ENCODE measurements at places on chromosomes 6 and 20.

DNA sequence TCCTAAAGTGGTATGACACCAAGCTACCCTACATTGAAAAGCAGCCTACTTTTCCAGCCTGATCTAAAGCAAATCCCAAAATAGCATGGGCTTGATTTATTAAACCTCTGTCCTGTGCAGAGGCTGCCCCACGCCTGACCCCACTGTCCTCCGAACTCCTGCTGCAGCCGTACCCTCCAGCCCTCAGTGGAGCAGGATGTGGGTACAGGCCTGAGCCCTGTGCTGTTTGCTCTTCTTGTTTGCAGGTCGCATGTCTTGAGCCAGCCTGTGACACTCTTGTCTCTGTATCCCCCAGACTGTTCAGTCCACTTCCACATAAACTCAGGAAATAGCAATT is 61.2 kb downstream of the RPP40 start:
- DNase-seq = no peak

DNA sequence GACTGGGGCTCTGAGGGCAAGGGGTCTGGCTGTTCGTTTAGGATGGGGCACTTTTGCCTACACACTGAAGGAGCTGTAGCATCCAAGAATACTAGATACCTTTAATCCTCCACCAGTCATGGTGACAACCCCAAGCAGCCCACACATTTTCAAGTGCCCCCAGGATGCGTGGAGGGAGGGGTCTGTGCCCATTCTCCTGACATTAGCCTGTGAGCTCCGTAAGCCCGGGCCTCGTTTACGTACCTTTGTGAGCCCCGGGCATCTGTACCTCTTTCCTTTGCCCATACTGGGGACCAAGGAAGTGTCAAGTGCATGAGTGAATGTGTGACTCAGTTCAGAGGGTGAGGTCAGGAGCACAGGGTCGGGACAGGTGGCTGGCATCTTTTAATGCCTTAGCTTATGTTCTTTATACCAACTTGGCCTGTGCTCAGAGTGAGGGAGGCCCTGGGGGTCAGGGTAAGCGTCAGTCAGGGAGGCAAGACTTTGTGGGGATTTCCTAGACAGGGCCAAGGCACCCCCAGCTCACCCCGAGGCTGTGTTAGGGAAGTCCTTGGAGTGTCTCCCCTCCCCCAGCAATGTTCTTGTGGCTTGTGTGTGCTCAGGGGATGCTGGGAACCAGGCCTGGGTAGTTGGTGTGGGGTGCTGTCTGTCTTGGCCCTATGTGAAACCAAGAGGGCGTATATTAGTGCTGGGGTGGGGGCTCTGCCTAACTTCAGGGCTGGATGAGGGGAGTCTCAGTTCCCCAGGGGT is 12.9 kb downstream of the VEGFA start:
- no peak for DNase-seq

DNA sequence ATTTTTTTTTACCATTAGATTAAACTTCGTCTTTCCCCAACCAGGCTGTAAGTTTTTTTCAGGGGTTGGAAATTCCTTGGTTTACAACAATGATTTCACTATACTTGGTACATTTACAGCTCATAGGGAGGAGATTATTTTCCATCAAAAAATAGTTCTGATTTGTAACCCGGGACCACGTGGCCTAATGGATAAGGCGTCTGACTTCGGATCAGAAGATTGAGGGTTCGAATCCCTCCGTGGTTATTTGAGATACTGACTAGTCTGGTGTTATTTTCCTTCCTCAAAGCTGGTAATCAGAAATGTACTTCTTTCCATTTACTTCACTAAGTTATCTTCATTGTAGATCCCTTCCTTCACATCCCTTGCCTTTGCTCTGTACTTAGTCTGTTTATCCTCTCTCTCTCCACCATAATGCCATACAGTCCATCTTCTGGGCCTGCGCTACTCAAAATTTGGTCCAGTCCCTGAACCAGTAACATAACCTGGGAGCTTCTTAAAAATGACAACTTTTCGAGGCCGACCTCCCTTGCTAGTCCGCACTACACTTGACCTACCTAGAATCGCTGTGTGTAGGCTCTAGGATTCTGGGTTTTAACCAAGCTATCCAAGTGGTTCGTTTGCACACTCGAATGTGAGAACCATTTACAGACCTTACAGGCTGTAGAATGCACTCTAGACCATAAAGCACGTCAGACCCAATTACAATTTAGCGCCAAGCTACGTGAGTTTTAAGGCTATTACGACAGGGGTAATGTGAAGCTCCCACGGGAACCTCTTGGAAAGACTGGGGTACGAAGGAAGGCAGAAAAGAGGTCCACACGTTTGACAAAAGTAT is 42.1 kb upstream of the BTN3A2 start:
- peak; percentile 97 for DNase-seq

GRCh38 chr6:20464041-20464440 is 62.4 kb downstream of the E2F3 start:
- no peak for DNase-seq

- no peak for DNase-seq
These were observed 5.3 kb upstream of the PM20D2 start for GRCh38 chr6:89140347-89141156.

DNA sequence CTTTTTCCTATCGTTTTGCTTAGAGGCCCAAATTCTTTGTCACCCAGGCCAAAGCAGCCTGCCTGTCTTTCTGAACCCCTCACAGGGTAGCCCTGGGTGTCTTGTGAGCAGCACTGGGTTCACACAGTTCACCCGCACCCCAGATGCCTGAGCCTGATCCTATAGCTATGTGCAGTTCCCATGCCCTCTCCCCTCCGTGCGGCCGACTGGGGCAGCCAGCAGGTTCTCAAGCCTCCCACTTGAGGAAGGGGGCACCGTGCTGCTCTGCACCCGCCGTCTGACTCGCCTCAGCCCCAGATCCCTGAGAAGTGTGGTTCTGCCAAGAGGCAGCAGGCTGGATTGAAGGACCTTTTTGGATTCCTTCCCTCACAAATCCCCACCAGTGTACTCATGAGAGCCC is 89.0 kb downstream of the PSMB1 start:
- DNase-seq = no peak

- DNase-seq = no peak
These were observed 164.0 kb downstream of the GMDS start for GRCh38 chr6:2081155-2082138.

GRCh38 chr6:72798196-72798595 is 176.3 kb downstream of the KCNQ5 start:
- DNase-seq = peak; percentile 81

- no peak for DNase-seq
These were observed 740.1 kb downstream of the QKI start for GRCh38 chr6:164154588-164154987.

- DNase-seq = peak; percentile 92
These were observed 10.7 kb downstream of the SDC4 start for GRCh38 chr20:45337367-45338120.

DNA sequence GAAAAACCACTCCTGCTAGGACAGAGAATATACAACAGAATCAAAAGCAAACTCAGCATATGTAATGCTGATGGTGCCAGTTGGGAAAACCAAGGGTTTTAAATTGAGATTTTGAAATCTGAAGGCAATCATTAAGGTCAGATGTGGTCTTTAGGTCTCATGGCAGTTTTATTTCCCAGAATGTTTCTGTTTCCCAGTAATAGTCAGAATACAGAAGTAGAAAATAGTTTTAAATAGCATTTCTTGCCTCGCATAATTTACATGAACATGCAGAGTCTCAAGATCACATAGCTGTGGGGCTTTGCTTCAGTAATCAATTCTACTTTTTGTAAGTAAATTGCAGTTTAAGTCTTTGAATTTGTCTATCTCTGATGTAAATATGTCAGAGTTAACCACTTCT is 58.1 kb downstream of the RNF144B start:
- no peak for DNase-seq

DNA sequence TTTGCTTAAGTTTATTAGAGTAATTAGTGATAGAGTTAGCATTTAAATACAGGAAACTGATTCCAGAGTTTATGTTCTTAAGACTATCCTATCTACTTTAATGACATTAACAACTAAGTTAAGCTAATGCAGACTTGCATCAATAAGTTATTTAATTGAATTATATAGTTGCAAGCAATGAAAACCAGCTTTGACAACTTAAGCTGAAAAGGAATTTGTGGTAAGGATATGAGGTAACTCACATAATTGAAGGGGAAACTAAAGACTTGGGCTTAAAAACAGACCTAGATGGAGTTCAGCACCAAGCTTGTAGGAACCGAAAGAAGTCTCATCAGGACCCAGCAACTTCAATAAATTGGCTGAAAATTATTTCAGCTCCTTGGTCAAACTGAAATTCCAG is 222.3 kb downstream of the IBTK start:
- peak; percentile 32 for DNase-seq

DNA sequence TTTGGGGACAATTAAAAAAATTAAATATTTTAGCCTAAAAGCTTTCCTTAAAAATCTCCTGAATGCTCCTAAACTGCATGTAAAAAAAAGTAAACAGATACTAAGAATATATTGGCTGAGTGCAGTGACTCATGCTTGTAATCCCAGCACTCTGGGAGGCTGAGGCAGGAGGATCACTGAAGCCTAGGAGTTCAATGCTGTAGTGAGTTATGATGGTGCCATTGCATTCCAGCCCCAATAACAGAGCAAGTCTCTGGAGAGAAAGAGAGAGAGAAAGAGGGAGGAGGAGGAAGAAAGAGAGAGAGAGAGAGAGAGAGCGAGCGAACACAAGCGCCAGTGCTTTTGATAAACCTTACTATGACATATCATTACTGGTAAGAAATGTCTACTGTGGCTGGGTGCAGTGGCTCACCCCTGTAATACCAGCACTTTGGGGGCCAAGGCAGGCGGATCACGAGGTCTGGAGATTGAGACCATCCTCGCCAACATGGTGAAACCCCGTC is 58.8 kb downstream of the FKBP5 start:
- no peak for DNase-seq

GRCh38 chr20:63374504-63374903 is 13.4 kb upstream of the CHRNA4 start:
- no peak for DNase-seq

DNA sequence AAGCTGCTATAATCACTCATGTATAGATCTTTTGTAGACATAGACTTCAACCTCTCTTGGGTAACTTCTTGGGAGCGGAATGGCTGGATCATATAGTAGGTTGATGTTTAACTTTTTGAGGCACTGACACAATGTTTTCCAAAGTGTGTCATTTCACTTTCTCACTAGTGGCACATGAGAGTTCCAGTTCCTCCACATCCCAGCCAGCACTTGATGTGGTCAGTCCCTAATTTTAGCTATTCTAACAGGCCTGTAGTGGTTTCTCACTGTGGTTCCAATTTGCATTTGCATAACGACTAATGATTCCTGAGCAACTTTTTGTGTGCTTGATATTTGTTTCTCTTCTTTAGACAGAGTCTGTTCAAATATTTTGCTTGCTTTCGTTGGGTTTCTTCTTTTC is 221.3 kb downstream of the DLL1 start:
- no peak for DNase-seq

- DNase-seq = no peak
These were observed 210.8 kb downstream of the TBC1D7 start for GRCh38 chr6:13117570-13117969.

GRCh38 chr20:56730003-56730402 is 100.9 kb downstream of the TFAP2C start:
- no peak for DNase-seq

- DNase-seq = no peak
These were observed 449 bp upstream of the AVP start for GRCh38 chr20:3084986-3085360.

DNA sequence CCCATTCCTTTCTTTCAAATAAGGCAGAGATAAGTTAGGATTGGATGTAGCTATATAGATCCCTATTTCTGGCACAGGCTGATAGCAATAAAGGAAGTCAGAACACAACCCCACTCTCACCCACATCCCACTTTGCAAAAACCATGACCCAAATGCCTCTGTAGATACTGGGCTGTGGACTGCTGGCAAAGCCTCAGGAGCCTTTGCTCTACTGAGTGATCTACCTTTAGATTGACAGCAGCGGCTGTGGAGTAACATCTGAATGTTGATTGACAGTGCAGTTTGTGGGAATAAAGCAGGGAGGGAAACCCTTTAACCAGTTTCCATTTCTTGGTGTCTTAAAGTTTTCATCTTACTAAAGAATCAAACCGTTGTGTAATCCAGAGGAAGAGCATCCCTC is 6.7 kb upstream of the TMEM30A start:
- DNase-seq = no peak

DNA sequence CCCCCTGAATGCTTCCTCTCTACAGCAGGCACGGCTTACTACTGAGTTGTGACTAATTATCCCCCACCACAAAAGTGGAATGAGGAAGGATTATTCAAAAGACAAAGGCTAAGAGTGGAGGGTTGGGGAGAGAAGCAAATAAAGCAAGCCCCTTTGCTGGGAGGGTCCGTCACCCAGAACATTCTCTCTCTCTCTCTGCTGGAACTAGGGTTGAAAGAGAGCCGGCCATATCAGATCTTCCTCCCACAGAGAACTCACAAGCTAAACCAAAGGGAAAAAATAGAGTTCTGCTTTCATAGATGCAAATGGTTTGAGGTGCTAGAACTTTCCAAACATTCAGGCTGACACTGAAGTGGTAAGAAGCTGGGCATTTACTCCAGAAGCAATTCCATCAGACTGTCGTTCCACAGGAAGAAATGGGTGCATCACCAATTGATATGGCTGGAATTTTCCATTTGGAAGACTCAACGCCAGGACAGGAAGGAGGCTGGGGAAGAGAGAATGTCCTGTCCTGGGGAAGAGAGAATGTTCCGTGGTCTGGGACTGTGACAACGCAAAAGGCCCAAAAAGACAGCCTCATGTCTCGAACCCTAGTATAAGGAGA is 7.9 kb downstream of the ZMYND8 start:
- DNase-seq = no peak

DNA sequence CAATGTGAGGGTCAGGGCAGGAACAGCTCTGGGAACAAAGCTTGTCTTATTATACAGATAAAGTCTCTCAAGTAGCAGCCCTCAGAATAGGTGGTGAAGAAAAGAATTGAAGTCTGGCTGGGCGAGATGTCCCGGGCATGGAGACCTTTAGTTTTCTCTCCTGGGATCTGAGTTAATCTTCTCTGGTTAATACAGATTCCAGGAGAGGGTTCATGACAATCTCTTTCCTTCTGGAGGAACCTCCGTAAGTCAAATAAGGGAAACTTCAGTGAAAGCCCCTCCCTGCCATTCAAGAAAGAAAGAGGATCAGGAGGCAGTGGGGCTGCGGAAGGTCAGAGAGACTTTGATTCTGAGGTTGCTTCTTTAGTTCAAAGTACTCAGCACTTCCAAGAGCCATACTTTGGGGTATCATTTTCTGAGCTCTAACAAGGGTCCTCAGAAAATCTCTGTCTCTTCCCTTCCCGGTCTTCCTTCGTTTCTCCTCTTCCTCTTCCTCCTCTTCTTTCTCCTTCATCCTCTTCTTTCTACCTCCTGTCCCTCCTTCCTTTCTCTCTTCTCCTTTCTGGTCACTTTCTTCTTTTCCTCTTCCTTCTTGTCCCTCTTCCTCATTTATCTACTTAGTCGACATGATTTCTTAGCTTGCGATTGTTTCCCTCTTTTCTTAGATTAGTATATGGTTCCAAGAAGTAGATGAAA is 4.6 kb upstream of the ZNF184 start:
- DNase-seq = no peak

Measured in HCEC 1CT (cell line).